ENCODE measurements at places on chromosomes 16 and 17. TPM values are rescaled to one million over a fixed set of nuclear protein-coding genes. Genes with fewer than 3 reads are reported as not detected.

Gene EIF3C
- total RNA-seq, result 1,034 TPM

Gene OSBPL7
- total RNA-seq, result 16.8 TPM

Gene SGCA
- 13.0 TPM for total RNA-seq

DNA sequence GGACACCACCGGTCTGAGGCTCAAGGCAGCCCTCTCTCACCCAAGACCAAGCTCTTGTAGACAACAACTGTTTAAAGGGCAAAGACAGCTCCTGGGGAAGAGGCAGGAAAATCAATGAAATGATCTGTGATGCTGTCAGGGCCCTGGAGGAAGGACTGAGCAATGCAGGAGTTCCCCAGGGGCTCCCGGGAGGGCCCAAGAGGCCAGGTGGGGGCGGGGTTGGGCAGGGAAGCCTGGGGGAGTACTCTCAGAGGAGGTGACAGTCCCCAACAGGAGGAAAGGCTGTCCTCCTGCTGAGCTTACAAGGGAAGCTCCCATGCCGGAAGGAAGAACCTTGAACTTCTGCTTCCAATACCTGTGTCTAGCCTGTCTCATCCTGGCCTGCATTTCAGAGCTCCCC is 8.3 kb upstream of the NOS2 start:
- H3K4me3 ChIP-seq, result no peak overlapping the region
- H3K27me3 ChIP-seq, result peaks cover 4% of the 10 kb centered on the region
- no peaks in the 10 kb centered on the region for H3K36me3 ChIP-seq
- no peak for DNase-seq

GRCh38 chr17:72588961-72589360 is 468.1 kb downstream of the SOX9 start:
- H3K4me1 ChIP-seq, result peaks cover 47% of the 10 kb centered on the region
- no peaks in the 10 kb centered on the region for H3K27me3 ChIP-seq
- peak overlapping the region; percentile 35 for H3K4me3 ChIP-seq
- no peak for DNase-seq
- H3K36me3 ChIP-seq, result no peaks in the 10 kb centered on the region

- no peaks in the 10 kb centered on the region for H3K27me3 ChIP-seq
- no peaks in the 10 kb centered on the region for H3K36me3 ChIP-seq
- no peak overlapping the region for H3K4me3 ChIP-seq
- peaks cover 44% of the 10 kb centered on the region for H3K4me1 ChIP-seq
These were observed 42.5 kb downstream of the PSME3IP1 start for GRCh38 chr16:57143149-57143921.

DNA sequence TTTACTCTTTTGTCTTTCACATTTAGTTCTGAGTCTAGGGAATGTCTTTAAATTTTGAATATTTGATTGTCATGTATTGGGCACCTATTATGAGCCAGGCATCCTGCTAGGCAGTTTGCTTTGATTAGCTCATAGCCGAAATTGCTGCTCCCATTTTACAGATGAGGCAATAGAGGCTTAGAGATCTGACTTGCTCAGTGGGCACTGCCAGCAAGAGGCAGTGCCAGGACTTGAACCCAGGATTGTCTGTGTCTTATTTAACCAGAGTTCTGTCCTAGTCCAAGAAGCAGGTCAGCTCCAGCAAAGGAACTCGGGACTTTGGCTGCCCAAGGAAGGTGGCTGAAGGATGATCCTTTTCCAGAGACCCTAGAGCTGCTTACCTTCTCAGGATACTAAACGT is 24.5 kb downstream of the BEAN1 start:
- no peak overlapping the region for H3K4me3 ChIP-seq
- H3K4me1 ChIP-seq, result no peaks in the 10 kb centered on the region

GRCh38 chr16:57889522-57889921 is 81.4 kb downstream of the CNGB1 start:
- no peak overlapping the region for H3K27ac ChIP-seq
- no peak overlapping the region for H3K4me3 ChIP-seq
- peaks cover 4% of the 10 kb centered on the region for H3K4me1 ChIP-seq

DNA sequence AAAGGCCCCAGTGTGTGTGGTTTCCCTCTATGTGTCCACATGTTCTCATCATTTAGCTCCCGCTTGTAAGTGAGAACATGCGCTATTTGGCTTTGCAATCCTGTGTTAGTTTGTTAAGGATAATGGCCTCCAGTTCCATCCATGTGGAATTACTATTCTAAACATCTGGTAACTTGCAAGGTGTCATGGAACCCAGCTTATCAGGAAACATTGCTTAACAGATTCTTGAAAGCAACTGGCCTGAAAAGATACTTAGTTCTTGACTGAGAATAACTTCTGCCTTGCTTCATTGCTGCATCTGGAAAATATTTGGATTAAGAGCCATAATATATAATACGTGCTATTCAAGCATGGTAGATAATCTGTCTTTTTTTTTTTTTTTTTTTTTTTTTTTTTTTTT is 27.8 kb downstream of the PAFAH1B1 start:
- DNase-seq, result no peak
- no peak overlapping the region for H3K27ac ChIP-seq
- no peak overlapping the region for H3K4me3 ChIP-seq

DNA sequence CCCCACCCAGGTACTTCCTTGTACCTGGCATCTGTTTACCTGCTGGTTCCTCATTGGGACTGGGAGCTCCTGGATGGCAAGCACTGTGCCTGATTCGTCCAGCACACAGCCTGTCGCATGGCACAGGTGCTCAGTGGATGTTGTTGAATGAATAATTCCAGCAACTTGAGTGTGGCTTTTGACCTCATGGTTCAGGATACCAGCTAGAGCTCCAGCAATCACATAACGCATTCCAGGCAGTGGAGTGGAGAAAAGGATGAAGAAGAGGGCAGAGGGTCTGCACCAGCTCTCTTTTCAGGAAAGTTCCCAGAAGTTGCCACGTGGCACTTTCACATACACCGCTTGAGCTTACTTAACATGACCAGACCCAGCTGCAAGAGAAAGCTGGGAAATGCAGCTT is 1.3 kb upstream of the CAMKK1 start:
- peaks cover 50% of the 10 kb centered on the region for H3K4me1 ChIP-seq
- no peaks in the 10 kb centered on the region for H3K27me3 ChIP-seq
- H3K4me3 ChIP-seq, result peak overlapping the region; percentile 10
- H3K36me3 ChIP-seq, result no peaks in the 10 kb centered on the region
- no peak overlapping the region for H3K27ac ChIP-seq
- no peak for DNase-seq

DNA sequence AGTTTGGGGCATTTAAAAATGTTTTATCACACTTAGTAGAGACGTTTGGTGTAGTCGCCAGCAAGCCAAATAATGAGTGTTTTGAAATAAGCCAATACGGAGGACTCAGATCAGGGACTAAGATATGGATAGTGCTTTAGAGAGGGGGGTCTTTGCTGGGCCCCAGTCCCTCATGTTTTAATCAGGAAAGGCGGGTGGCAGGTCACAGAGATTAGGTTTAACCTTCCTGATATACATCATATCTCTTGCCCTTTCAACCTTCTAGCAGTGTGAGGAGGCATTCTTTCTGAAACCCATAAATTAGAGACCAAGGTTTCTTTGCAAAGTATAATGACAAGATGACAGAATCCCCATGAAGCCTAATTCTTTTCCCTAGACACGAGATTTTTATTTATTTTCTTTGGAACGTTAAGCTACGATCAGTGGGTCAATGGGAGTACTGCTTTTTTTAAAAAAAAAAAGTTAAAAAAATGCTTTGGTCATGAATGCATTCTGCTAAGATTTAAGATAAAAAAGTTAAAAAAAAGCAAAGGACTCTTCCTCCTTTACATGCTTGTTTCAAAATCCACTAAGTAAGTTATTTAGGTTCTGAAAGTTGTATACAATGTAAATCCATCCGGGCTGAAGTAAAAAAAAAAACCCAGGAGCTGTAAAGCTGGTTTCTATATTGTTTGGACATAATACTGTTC is 572.1 kb upstream of the SALL1 start:
- H3K27me3 ChIP-seq, result no peaks in the 10 kb centered on the region
- H3K36me3 ChIP-seq, result no peaks in the 10 kb centered on the region
- no peak for DNase-seq
- no peak overlapping the region for H3K4me3 ChIP-seq
- H3K27ac ChIP-seq, result no peak overlapping the region
- no peaks in the 10 kb centered on the region for H3K4me1 ChIP-seq

DNA sequence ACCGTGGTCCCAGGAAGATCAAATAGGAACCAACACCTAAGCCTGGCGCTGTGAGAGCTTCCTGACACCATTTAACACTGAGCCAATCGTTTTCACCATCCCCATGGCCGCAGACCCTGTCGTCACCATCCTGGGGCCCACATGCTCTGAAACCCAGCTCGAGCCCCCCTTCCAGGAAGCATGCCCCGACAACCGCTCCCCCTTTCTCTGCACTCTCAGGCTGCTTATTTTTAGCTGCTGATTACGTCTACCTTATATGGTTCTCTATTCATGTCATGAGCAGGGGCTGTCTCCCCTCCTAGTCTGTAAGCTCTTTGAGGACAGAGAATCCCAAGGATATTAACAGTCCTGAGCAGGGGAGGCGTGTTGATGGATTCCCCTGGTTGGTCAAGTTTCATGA is 10.5 kb downstream of the SRL start:
- H3K36me3 ChIP-seq, result no peaks in the 10 kb centered on the region
- DNase-seq, result no peak
- H3K27ac ChIP-seq, result no peak overlapping the region
